GM23248 (cell line): ENCODE measurements at places on chromosomes 13 and 19. TPM values are rescaled to one million over a fixed set of nuclear protein-coding genes. Genes with fewer than 3 reads are reported as not detected.
A peak's percentile ranks its signal among the peaks of the same experiment; 100 is the strongest.

The AXL gene
- 401 and 421 TPM in 2 replicates for total RNA-seq

DNA sequence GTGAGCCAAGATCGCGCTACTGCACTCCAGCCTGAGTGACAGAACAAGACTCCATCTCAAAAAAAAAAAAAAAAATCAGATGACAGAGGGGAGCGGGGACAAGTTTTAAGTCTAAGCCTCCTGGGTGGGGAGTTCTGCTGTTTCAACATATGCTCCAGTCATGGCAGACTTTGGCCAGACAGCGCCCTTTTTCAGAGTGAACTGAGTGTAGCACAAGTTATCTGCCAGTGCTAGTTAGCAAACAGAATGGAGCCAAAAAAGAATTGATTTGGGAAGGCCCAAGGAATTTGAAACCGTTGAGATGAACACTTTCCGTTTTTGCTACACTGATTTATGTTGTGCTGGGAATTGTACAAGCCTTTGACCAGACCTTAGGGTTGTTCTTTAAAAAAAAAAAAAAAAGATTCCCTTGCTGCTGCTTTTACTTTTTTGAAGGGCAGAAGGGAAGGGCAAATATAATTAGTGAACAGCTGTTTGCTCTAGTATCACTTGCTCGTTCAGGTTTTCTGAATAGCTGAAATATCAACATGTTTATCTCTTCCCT is 5.7 kb downstream of the ACTN4 start:
- peaks cover 74% of the 10 kb centered on the region for H3K4me1 ChIP-seq
- DNase-seq = peak; percentile 81

GRCh38 chr19:16372065-16372915 is 47.7 kb downstream of the KLF2 start:
- no peak for DNase-seq
- H3K4me3 ChIP-seq = no peak overlapping the region
- H3K27me3 ChIP-seq = no peaks in the 10 kb centered on the region
- H3K27ac ChIP-seq = no peak overlapping the region
- no peaks in the 10 kb centered on the region; the same call in 1 of the 2 replicates for H3K36me3 ChIP-seq
- peaks cover 8% of the 10 kb centered on the region; the same call in 1 of the 2 replicates for H3K4me1 ChIP-seq

The ZNF610 gene
- total RNA-seq = 2.8 and 3.5 TPM in 2 replicates

The SLC46A3 gene
- total RNA-seq = 3.4 and 5.1 TPM in 2 replicates

The CPT1C gene
- 11.7 and 16.6 TPM in 2 replicates for total RNA-seq

The SERPINE3 gene
- not detected in 2 replicates for total RNA-seq

GRCh38 chr13:75055296-75055695 is 426.7 kb downstream of the TBC1D4 start:
- H3K4me3 ChIP-seq = no peak overlapping the region
- H3K4me1 ChIP-seq = peaks cover 10% of the 10 kb centered on the region
- H3K27ac ChIP-seq = no peak overlapping the region
- H3K27me3 ChIP-seq = peaks cover 5% of the 10 kb centered on the region
- DNase-seq = no peak
- no peaks in the 10 kb centered on the region for H3K36me3 ChIP-seq

GRCh38 chr13:20495087-20496023 is 30.3 kb downstream of the CRYL1 start:
- H3K27me3 ChIP-seq = no peaks in the 10 kb centered on the region
- peak overlapping the region; percentile 63 for H3K4me3 ChIP-seq
- peaks cover 4% of the 10 kb centered on the region for H3K4me1 ChIP-seq
- no peaks in the 10 kb centered on the region for H3K36me3 ChIP-seq
- H3K27ac ChIP-seq = peak overlapping the region; percentile 35
